HepG2 (cell line): ENCODE measurements at places on chromosomes 7 and 10. TPM values are rescaled to one million over a fixed set of nuclear protein-coding genes. Genes with fewer than 3 reads are reported as not detected.

The VIPR2 gene
- not detected in 2 replicates for total RNA-seq

The CALHM3 gene
- not detected in 2 replicates for total RNA-seq

GRCh38 chr7:37751096-37751495 is 67.5 kb downstream of the GPR141 start:
- DNase-seq, result no peak

DNA sequence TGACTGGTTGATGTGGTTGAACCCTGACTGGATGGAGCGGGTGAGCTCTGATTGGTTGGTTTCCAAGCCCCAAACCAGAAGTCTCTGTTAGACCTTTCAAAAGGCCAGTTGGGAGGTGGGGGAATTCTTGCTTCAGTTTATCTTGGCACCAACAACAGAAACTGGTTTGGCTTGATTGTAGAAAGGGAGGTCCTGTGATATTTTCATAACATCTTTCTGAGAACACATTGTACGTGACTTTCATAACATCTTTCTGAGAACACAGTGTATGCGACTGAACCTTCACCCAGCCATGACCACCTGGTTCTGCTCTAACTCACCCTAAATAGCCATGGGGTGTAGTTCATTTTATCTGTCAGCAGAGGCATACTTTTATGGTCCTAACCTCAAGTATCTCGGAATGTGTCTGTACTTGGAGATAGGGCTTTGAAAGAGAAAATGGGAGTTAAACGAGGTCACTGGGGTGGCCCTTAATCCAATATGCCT is 88.3 kb downstream of the GALNT17 start:
- DNase-seq, result no peak

GRCh38 chr7:95577137-95577536 is 19.2 kb downstream of the PDK4 start:
- no peak for DNase-seq

DNA sequence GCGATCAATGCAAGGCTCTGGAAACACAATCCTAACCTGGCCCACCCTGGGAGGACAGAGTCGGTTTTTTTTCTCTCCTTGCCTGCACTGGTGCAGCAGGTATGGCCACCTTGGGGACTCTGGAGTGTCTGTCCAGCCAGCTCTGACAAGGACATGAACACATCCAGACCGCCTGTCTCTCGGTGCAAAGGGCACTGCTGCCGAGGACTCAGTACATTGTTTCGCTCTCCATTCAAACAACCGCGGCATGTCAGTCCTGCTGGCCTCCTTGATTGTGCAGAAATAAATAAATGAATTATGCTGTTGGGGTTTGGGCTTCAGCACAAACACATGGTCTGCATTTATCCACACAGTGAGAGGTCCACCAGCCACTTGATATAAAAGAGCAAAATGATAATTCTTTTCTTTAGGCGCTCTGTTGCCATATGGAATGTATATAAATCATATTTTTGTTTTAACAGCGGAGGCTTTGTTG is 565.2 kb downstream of the KCNMA1 start:
- no peak for DNase-seq

The LBX1 gene
- total RNA-seq, result not detected in 2 replicates

The ACTR1A gene
- 62.8 and 69.4 TPM in 2 replicates for total RNA-seq

The LRGUK gene
- 0.18 TPM in 1 of 2 replicates, not detected in the other for total RNA-seq

DNA sequence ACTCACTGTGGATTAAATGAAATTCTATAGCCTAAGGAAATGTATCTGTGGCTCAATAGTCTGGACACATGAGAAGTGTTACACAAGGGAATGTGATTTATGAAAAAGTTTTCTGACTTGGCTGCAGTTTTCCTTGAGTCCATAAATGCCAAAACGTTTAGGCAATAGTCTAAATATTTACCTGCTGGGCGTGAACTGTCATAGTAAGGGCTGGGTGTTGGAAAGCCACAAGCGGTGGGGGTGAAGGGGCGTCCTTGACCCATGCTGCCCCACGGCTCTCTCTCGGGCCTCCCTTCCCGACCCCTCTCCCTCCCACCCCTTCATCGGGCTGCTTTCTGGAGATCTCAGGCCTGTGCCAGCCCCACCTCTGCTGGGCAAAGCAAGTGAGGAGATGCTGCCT is 223.7 kb downstream of the BUB3 start:
- DNase-seq, result peak; percentile 34

- no peak for DNase-seq
Observed at GRCh38 chr7:129604713-129605437, 6.6 kb upstream of the NRF1 start.

DNA sequence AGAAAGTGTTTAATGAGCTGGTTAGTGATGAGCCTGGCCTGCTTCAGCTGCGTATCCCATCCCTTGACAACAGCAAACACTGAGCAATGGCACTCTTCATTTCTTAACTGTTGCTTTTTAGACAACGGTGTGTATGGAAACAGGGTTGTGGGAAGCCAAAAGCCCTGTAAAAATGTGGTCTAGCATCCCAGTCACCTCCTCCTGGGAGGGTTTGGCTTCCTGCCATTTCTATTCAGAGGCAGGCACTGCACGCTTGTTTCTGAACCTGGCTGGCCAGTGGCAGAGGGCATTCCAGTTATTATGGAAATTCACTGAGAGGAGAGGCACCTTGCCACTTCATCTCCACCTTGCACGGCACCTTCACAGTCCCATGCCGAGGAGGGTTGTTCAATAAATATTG is 123.0 kb upstream of the ADARB2 start:
- no peak for DNase-seq
